ENCODE measurements at places on chromosomes 6 and 20. TPM values are rescaled to one million over a fixed set of nuclear protein-coding genes. Genes with fewer than 3 reads are reported as not detected.

DNA sequence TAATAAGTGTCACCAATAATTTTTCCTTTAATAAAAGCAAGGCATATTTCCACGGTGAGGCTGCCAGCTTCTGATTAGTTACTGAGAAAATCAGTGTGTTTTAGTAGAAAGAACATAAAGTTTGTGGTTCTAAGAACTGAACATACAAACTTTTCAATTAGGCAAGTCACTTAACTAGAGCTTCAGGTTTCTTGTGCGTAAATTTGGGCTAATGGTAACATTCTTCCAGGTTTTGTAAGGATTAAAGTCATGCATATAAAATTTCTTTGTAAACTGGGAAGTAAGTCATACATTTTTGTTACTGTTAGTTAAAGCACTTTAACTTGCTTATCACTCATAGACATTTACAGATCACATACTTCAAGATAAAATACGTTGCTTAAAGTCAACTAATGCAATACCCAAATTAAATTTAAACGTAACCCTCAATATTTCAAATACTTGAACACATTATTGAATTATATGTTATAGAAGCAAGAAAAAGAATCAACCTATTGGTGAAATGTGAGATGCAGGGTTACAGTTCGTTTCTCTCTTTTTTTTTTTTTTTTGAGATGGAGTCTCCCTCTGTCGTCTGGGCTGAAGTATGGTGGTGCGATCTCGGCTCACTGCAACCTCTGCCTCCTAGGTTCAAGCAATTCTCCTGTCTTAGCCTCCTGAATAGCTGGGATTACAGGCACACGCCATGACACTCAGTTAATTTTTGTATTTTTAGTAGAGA is 327.3 kb upstream of the NOX3 start:
- DNase-seq, result no peak

DNA sequence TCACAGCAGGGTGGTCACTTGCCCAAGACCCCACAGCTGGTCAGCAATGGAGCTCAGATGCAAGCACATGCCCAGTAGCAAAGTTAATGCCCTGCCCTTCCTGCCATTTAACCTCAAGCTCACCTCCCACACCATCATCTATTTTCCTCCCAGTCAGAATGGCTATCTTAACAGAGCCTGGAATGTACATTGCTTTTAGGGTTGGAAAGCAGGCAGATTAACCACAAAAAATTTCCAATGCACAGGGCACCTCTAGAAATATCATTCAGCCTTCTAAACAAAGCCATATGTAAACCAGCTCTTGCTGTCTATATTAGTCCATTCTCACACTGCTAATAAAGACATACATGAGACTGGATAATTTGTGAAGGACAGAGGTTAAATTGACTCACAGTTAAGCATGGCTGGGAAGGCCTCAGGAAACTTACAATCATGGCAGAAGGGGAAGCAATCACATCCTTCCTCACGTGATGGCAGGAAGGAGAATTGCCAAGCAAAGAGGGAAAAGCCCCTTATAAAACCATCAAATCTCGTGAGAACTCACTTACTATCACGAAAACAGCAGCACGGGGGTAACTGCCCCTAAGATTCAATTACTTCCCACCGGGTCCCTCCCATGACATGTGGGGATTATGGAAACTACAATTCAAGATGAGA is 106.9 kb downstream of the FYN start:
- no peak for DNase-seq

DNA sequence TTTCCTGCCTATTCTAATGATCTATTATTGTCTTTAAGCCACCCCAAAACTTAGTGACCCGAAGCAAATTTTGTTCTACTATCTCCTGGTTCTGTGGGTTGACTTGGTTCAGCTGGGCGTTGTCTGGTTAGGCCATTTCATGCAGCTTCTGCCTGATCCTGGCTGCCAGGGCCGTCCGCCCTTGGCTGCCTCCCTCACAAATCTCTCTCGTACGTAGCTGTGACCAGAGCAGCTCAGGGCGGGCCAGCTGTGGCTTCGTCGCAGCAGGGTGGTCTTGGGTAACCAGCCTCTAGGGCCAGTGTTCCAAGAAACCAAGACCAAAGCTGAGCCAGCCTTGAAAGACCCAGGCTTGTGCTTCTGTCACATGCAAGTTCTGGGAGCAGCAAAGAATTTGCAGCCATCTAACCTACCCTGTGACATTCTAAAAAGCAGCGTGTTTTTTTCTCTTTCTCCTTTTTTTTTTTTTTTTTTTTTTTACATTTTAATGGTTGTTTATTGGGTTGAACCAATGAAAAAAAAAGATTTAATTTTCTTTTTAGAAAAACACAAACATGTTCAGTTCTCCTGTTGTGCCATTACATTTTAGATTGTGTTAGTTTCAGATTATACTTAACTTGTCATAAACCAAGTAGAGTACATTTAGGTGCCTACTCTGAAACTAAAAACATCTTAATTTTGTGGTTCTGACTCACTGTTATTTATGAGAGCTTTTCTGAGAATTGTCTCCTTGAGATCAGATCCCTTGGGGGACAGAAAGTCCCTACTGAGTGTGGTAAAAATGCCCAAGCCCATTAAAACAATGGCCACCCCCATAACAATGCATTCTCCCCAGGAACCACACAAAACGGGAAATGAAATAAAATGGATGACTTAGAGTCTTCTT is 83.9 kb downstream of the ZDHHC14 start:
- DNase-seq, result no peak

DNA sequence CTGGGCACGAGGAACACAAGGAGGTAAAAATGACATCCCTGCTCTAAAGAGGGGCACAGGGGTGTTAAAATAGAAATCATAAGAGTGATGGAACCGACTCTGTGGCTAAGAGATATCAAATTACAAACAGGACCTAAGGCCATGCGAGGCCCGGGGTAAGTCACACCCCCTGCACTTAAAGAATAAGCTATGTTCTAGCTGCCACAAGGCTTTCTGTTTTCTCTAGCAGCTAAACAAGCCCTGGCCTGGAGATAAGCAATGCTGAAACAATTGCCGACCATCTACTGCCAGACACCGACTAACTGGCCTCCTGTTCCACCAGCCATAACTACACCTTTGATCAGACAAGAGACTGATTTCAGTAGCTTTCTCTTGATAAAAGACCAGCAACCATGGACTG is 32.4 kb downstream of the MDGA1 start:
- no peak for DNase-seq

- no peak for DNase-seq
These were observed 85.5 kb upstream of the C20orf144 start for GRCh38 chr20:33576432-33577125.

DNA sequence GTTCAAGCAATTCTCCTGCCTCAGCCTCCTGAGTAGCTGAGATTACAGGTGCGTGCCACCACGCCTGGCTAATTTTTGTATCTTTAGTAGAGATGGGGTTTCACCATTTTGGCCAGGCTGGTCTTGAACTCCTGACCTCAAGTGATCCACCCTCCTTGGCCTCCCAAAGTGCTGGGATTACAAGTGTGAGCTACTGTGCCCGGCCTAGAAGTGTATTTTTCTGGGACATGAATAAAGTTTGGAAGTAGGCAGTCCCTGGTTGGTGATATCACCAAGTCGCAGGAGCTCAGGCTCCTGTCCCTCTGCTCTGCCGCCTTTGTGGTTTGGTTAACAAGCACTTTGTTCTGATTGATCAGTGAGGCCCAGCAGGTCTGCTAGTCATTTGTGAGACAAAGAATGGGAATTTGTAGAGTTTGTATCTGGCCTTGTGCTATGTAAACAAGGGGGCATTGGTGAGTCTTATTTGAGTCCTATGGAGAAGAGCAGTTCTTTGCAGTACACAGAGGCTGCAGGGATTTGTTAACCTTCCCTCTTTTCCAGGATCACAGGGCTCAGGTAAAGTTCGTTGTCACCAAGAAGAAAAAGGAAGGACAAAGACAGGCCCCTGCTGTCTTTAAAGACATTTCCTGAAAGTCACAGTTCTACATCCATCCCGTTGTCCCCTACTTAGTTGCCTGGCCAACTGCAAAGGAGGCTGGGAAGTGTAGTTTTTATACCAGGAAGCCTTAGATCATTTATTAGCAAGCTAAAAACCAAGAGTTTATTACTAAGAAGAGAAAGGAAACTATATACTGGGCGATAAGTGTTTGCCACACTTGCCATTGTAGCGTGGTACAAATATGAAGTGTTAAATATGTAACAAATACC is 13.1 kb downstream of the MTHFD1L start:
- DNase-seq, result no peak

The PARD6B gene
- 5.7 TPM for polyA plus RNA-seq

The OR10C1 gene
- not detected for polyA plus RNA-seq

Measured in liver (tissue), 10 donors.